H1 (cell line): ENCODE measurements at places on chromosomes 11 and 22. TPM values are rescaled to one million over a fixed set of nuclear protein-coding genes. Genes with fewer than 3 reads are reported as not detected.

DNA sequence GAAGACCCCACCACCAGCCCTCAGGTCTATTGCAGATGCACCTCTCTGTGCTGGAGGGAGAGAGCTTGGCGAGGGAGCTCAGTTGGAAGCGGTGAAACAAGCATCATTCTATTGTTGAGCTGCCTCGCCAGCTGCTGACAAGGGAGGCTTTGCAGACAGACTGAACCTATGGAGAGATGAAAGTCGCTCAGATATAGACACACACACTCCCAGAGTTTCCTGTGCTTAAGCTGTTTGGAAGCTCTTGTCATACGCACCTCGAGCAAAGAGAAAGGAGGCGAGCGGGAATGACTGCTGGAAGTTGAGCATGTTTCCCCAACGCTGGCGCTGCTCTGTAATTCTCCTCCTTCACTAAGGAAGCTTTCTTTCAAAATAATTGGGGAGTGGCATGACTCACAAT lies 126.1 kb downstream of the TRIM29 start:
- no peaks in the 10 kb centered on the region for H3K36me3 ChIP-seq
- no peaks in the 10 kb centered on the region; the same call in 1 of the 2 replicates for H3K27me3 ChIP-seq
- peaks cover 12% of the 10 kb centered on the region for H3K4me1 ChIP-seq
- no peak overlapping the region for H3K27ac ChIP-seq

DNA sequence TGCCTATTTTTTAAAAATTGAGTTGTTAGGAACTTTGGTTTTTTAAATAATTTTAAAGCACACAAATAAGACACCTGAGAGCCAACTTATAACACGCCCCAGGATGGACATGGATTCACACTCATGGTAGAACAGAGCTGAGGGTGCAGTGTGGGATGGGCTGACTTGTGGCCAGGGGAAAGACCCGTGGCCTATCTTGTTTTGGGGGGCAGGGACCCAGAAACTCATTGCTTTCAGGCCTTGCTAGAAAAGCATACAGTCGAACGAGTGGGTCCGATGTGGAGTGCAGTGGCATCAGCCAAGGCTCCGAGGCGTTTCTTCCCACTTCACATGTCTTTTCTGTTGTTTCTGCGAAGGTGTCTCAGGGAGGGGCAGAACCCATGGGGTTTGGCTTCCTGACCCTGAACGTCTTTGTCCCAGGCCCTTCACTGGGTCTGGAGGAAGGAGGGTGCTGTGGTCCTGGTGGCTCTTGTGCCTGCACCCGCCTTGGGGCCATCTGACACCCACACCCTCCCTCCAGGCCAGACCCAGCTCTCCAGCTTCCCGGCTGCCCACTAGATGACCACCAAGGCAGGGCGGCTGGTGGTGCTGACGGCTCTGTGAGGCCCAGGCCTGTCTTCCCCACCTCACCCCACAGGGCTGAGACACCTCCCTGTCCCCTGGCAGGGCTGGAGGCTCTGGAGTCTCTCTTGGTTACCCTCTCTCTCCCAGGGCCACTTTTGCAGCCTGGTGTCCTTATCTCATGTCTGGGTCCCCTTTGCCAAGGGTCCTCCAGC lies 120.8 kb downstream of the KCNQ1 start:
- H3K4me3 ChIP-seq = no peak overlapping the region
- H3K36me3 ChIP-seq = no peaks in the 10 kb centered on the region
- DNase-seq = no peak
- no peak overlapping the region for H3K27ac ChIP-seq
- peaks cover 35% of the 10 kb centered on the region for H3K27me3 ChIP-seq

DNA sequence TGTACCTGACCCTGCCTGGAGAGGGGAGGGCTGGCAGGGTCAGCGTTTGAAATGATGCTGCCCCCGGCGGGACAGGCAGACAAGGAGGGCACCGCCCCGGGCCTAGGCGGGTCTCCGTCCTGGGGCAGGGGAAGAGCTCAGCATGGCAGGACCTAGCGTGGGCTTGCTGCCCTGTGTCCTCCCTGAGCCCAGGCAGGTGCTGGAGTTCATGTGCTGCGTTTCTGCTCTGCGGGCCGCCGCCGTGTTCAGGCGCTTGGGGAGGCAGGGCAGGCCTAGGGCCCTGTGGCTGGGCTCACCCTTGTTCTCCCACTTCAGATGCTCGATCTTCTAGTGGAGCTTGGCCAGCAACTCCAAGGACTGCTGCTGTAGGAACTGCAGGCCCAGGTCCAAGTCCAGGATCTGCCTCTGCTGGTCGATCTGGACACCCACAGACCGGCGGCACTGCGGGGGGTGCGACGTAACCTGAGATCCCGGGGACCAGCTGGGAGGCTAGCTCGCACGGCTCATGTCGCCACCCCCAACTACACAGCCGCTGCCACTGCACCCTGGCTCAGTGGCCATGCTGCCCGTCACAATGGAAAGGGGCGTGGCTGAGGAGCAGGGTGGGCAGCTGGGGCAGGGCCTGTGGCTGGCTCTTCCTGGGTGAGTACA lies 84.4 kb downstream of the MED15 start:
- no peaks in the 10 kb centered on the region for H3K27me3 ChIP-seq
- no peak overlapping the region for H3K27ac ChIP-seq
- H3K4me3 ChIP-seq = no peak overlapping the region
- peaks cover 3% of the 10 kb centered on the region; the same call in 1 of the 2 replicates for H3K4me1 ChIP-seq
- DNase-seq = peak; percentile 79
- no peaks in the 10 kb centered on the region for H3K36me3 ChIP-seq

DNA sequence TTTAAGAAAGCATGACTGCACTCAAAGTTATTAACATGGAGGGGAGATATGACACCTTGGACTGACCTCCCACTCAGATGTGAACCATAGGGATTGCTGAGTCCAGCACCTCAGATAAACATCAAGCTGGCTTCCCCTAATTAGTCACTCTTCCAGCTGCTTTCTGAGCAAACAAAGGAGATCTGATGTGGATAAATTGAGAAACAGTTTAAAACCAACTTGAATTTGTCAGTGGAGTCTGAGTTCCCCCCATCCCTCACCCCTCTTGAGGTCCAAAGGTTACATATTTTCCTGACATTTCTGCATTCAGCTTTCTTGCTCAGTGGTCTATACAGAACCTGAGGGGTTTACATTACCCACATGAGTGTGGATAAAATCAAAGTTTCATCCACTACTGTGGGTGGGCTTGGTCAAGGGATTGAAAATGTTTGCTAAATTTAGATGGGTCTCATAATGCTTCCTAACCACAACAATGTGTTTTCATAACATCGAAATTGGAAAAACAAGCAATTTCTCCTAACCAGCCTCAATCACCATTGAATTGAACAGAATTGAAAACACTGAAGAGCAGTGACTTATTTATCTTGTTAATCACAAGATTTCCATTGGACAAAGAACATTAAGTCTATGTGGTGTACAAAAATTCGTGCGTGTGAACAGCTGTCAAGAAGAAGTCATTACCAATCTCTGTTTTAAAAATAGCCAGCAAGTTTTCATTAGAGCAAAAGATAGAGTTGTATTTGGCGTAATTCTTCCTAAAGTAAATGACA lies 292.3 kb downstream of the METTL15 start:
- no peak for DNase-seq
- H3K4me1 ChIP-seq = no peaks in the 10 kb centered on the region
- H3K36me3 ChIP-seq = no peaks in the 10 kb centered on the region
- H3K27ac ChIP-seq = no peak overlapping the region

Gene POTEH
- not detected in 2 replicates for total RNA-seq

Gene EMID1
- 3.8 and 3.9 TPM in 2 replicates for total RNA-seq

DNA sequence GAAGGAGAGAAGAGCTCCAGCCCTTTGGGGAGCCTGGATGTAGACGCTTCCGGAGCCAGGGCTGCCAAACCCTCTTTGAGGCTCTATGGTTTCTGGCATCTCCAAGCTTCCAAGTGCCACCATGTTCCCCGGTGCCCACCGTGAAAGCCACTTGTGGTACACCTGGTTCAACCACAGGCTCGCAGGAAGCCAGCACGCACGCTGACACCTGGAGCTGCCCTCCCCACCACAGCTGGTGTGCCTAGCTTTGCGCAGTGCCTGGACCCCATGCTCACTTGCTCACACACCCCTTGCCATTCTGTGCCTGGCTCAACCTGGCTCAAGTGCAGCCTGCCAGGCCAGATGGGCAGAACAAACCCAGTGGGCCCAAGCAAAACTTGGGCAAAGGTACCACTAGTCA lies 831.4 kb downstream of the DLG2 start:
- no peak overlapping the region for H3K4me3 ChIP-seq
- no peaks in the 10 kb centered on the region for H3K36me3 ChIP-seq
- H3K4me1 ChIP-seq = no peaks in the 10 kb centered on the region
- no peak for DNase-seq

Gene SORL1
- 65.5 and 66.6 TPM in 2 replicates for total RNA-seq

DNA sequence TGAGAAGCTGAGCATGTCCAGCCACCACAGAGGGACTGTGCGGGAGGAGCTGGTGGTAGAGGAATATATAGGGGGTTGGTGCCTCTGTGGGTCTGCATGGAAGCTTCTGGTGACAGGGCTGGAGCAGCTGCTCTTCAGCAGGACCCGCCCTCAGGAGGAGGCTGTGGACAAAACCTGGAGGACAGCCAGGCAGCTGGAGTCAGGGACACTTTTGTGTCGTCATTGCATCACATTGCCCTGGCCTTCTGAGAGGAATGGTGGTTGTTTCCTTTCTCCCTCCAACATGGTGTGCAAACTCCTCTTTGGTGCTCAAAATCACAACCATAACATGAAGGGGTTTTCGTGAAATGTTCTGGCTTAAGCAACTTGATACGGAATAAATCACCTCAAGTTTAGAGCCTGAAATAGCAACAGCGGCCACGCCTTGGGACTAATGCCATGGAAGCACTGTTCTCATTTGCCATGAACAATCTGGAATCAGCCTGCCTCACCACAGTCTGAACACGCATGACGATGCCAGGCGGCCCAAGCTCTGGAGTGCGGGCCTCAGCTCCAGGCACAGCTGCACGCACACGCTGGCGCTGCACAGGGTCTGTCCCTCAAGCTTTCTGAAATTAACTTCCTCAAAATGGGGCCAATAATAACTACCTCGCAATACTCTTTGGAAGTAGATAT lies 17.1 kb upstream of the CSRP3 start:
- no peak for DNase-seq
- H3K36me3 ChIP-seq = peaks cover 4% of the 10 kb centered on the region; the same call in 1 of the 2 replicates
- H3K27ac ChIP-seq = no peak overlapping the region
- no peak overlapping the region for H3K4me3 ChIP-seq
- no peaks in the 10 kb centered on the region for H3K4me1 ChIP-seq
- H3K27me3 ChIP-seq = no peaks in the 10 kb centered on the region

GRCh38 chr11:18229501-18229900 lies 7.1 kb downstream of the SAA4 start:
- no peaks in the 10 kb centered on the region for H3K27me3 ChIP-seq
- H3K27ac ChIP-seq = no peak overlapping the region
- no peaks in the 10 kb centered on the region for H3K4me1 ChIP-seq
- no peak overlapping the region for H3K4me3 ChIP-seq
- no peak for DNase-seq
- H3K36me3 ChIP-seq = no peaks in the 10 kb centered on the region

DNA sequence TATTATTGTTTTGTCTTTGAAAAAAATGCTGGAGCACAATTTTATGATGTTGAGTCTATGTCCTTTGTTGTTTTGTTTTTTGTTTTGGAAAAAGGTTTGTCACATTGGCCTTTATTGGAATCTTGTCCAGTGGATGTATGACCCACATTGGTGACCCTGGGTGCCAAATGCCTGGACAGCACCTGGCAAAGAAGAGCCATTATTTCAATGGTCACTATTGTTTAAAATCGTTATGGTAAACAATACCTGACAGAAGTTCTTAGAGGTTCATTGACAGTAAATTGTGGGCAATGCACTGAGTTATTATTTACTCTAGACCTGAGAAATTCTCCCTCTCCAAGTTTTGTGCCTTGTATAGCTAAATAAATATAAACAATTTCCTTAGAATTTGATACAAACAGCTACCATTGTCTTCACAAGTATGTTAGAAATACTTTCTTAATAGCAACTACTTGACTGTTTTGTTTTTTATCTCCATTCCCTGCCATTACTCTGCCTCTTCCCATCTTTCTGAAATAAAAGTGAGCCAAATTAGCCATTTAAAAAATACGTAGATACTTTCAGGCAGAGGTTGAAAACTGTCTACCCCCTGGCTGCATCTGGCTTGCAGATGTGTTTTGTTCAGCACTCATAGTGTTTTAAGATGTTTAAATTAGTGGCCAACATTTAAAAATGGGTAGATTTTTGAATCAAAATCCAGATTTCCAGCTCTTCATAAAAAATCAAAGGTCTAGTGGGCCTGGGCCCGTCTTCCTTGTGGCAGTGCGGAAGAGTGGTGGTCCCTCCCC lies 39.9 kb downstream of the BMAL1 start:
- H3K4me1 ChIP-seq = no peaks in the 10 kb centered on the region; the same call in 1 of the 2 replicates
- H3K4me3 ChIP-seq = no peak overlapping the region
- DNase-seq = no peak
- H3K27me3 ChIP-seq = no peaks in the 10 kb centered on the region

- no peak for DNase-seq
- no peaks in the 10 kb centered on the region for H3K36me3 ChIP-seq
- no peaks in the 10 kb centered on the region; the same call in 1 of the 2 replicates for H3K27me3 ChIP-seq
- H3K4me1 ChIP-seq = no peaks in the 10 kb centered on the region
- H3K27ac ChIP-seq = no peak overlapping the region
These were observed 8.8 kb downstream of the LSP1 start for GRCh38 chr11:1861435-1862411.

GRCh38 chr11:118217575-118217974 lies 7.2 kb downstream of the JAML start:
- H3K4me1 ChIP-seq = peaks cover 3% of the 10 kb centered on the region
- DNase-seq = no peak
- no peak overlapping the region for H3K27ac ChIP-seq
- H3K4me3 ChIP-seq = no peak overlapping the region
- H3K27me3 ChIP-seq = no peaks in the 10 kb centered on the region

- no peaks in the 10 kb centered on the region for H3K36me3 ChIP-seq
- H3K4me1 ChIP-seq = peaks cover 30% of the 10 kb centered on the region
- no peak overlapping the region for H3K4me3 ChIP-seq
- DNase-seq = no peak
- no peaks in the 10 kb centered on the region for H3K27me3 ChIP-seq
These were observed 290.7 kb downstream of the NTM start for GRCh38 chr11:131661132-131661531.

Gene BARX2
- not detected in 2 replicates for total RNA-seq

DNA sequence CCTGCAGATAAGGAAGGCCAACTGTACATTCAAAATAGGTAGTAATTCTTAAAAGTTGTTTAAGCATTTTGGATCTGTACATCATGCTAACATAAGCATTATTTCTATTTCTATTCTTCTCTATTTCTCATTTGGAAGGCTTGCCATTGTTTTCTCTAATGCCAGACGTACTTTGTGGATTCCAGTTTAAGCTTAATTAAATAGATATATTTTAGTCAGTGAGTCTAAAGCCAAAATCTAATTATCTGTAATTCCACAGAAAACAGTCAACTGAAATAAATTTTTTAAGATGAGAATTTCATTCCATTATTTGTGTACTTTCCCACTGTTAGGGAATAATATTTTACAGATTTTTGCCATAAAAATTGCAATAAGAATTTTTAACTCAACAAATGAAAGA lies 123.0 kb downstream of the LUZP2 start:
- no peaks in the 10 kb centered on the region for H3K27me3 ChIP-seq
- no peak overlapping the region for H3K27ac ChIP-seq
- H3K4me1 ChIP-seq = no peaks in the 10 kb centered on the region
- H3K36me3 ChIP-seq = no peaks in the 10 kb centered on the region
- no peak for DNase-seq
- H3K4me3 ChIP-seq = no peak overlapping the region

- no peak for DNase-seq
- no peak overlapping the region for H3K4me3 ChIP-seq
- no peaks in the 10 kb centered on the region for H3K27me3 ChIP-seq
- no peak overlapping the region for H3K27ac ChIP-seq
- H3K36me3 ChIP-seq = no peaks in the 10 kb centered on the region
These were observed 410.5 kb downstream of the TBC1D22A start for GRCh38 chr22:47172771-47173534.

Gene HIRA
- 61.1 and 67.2 TPM in 2 replicates for total RNA-seq

Gene CABP7
- total RNA-seq = 0.20 and 0.34 TPM in 2 replicates
